Osteocyte (in vitro differentiated cells): ENCODE measurements at places on chromosomes 1 and 21. TPM values are rescaled to one million over a fixed set of nuclear protein-coding genes. Genes with fewer than 3 reads are reported as not detected.

The CNIH3 gene
- total RNA-seq = 4.2 and 5.5 TPM in 2 replicates

The ZMYM4 gene
- total RNA-seq = 58.3 and 65.9 TPM in 2 replicates

The FAM72B gene
- total RNA-seq = 1.7 and 2.5 TPM in 2 replicates

The KCNN3 gene
- total RNA-seq = 0.16 and 0.29 TPM in 2 replicates

The ITGB2 gene
- 0.62 and 1.1 TPM in 2 replicates for total RNA-seq

- no peaks in the 10 kb centered on the region for H3K27me3 ChIP-seq
- peaks cover 8% of the 10 kb centered on the region for H3K36me3 ChIP-seq
- peaks cover 16% of the 10 kb centered on the region for H3K4me1 ChIP-seq
- DNase-seq = no peak
These were observed 598.2 kb downstream of the PLPP3 start for GRCh38 chr1:55981010-55981650.

GRCh38 chr1:245365095-245366020 is 210.6 kb downstream of the KIF26B start:
- H3K4me1 ChIP-seq = peaks cover 2% of the 10 kb centered on the region
- H3K4me3 ChIP-seq = no peak overlapping the region
- no peak for DNase-seq
- H3K27me3 ChIP-seq = no peaks in the 10 kb centered on the region
- H3K27ac ChIP-seq = no peak overlapping the region

DNA sequence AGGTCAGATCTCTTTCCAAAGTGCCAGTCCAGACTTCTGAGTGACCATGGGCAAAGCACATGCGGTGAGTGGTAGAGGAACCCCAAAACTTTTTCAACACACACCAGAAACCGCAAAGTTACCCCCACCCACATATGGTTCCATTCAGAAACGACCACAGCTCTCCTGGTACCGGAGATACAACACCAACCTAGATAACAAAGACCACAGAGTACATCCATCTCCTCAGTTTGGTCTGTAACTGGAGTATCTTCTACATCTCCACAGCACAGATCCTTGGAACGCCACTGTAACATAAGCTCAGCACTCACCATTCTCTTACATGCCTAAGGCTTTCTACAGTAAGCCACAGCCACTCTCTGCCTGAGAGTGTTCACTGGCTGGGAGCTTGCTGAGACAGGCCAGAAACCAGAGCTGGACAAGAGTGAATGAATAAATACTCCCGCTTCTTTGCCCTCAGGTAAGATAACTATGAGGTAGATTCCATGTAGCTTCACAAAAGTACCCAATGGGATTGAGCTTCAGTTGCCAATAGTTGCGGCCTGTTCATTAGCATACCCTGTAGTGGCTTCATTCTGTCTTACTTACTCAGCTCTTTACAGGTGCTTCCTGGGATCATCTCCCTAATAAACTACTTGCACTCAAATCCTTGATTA is 81.8 kb downstream of the SMYD3 start:
- H3K4me3 ChIP-seq = no peak overlapping the region
- no peaks in the 10 kb centered on the region for H3K27me3 ChIP-seq
- H3K4me1 ChIP-seq = no peaks in the 10 kb centered on the region
- H3K36me3 ChIP-seq = no peaks in the 10 kb centered on the region
- no peak overlapping the region for H3K27ac ChIP-seq

DNA sequence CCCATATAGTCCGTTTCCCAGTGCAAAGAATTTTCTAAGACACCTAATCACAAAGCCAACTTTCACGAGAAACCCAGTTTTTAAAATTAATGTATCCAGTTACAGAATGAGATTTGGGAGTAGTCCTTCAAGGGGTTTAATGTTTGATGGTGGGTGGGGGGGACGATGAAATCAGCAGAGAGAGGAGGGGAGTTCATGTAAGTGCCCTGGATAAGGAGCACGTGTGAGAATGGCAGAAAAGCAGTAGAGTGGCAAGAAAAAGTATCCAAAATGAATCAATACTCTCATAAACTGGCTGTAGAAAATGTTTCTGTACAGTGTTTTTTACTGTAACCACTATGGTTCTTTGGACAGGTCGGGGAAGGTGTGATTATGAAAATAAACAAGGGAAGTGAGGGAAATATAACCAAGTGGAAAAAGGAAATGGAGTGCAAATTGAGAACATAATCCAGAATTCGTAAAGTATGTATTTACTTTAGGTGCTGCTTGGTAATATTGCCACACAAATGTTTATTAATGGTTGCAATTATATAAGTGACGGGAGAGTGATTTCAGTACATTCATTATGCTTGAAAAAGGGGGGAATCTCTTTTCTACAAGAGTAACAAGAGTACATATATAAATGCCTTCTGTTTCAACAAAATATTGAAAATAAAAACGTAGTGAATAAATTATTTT is 118.7 kb upstream of the RRP15 start:
- H3K27me3 ChIP-seq = peaks cover 68% of the 10 kb centered on the region
- no peak for DNase-seq
- H3K4me3 ChIP-seq = peak overlapping the region; percentile 42
- peaks cover 19% of the 10 kb centered on the region for H3K4me1 ChIP-seq
